ENCODE measurements at places on chromosomes 3 and 15. TPM values are rescaled to one million over a fixed set of nuclear protein-coding genes. Genes with fewer than 3 reads are reported as not detected.
A peak's percentile ranks its signal among the peaks of the same experiment; 100 is the strongest.

GRCh38 chr15:101086394-101087171 is 165.3 kb downstream of the CHSY1 start:
- no peak for DNase-seq
- H3K4me3 ChIP-seq: no peak overlapping the region
- no peaks in the 10 kb centered on the region for H3K4me1 ChIP-seq
- H3K36me3 ChIP-seq: no peaks in the 10 kb centered on the region

Gene CCR9
- not detected for total RNA-seq

Gene MST1R
- total RNA-seq: 4.2 TPM

- no peaks in the 10 kb centered on the region for H3K36me3 ChIP-seq
- H3K4me3 ChIP-seq: no peak overlapping the region
- H3K27me3 ChIP-seq: no peaks in the 10 kb centered on the region
- peaks cover 20% of the 10 kb centered on the region for H3K4me1 ChIP-seq
- H3K27ac ChIP-seq: no peak overlapping the region
These were observed 3.8 kb downstream of the PSTPIP1 start for GRCh38 chr15:76998663-76999285.

Gene TRPM1
- total RNA-seq: not detected

GRCh38 chr3:194135806-194136518 is at the start of gene HES1:
HES1 (plus strand) TSS chr3:194136148; CDS start chr3:194136381, 233 bp downstream.
- no peaks in the 10 kb centered on the region for H3K36me3 ChIP-seq
- DNase-seq: peak; percentile 98
- H3K4me3 ChIP-seq: peak within 1 kb of the TSS; percentile 59
- no peaks in the 10 kb centered on the region for H3K27me3 ChIP-seq

Data from right atrium auricular region (tissue), 2 donors.